Stimulated activated CD8-positive, alpha-beta memory T cell treated with anti-CD3 and anti-CD28 coated beads, Interleukin-2, amount 100 ng/mL, for 48 hours (primary cell): ENCODE measurements at places on chromosomes 7 and 10.

- DNase-seq: no peak
These were observed 10.6 kb downstream of the CABCOCO1 start for GRCh38 chr10:61673360-61673759.

- no peak for DNase-seq
These were observed 93.4 kb downstream of the SLC39A12 start for GRCh38 chr10:18044976-18045720.

GRCh38 chr7:116906391-116906790, 44.0 kb downstream of the CAPZA2 start:
- no peak for DNase-seq

DNA sequence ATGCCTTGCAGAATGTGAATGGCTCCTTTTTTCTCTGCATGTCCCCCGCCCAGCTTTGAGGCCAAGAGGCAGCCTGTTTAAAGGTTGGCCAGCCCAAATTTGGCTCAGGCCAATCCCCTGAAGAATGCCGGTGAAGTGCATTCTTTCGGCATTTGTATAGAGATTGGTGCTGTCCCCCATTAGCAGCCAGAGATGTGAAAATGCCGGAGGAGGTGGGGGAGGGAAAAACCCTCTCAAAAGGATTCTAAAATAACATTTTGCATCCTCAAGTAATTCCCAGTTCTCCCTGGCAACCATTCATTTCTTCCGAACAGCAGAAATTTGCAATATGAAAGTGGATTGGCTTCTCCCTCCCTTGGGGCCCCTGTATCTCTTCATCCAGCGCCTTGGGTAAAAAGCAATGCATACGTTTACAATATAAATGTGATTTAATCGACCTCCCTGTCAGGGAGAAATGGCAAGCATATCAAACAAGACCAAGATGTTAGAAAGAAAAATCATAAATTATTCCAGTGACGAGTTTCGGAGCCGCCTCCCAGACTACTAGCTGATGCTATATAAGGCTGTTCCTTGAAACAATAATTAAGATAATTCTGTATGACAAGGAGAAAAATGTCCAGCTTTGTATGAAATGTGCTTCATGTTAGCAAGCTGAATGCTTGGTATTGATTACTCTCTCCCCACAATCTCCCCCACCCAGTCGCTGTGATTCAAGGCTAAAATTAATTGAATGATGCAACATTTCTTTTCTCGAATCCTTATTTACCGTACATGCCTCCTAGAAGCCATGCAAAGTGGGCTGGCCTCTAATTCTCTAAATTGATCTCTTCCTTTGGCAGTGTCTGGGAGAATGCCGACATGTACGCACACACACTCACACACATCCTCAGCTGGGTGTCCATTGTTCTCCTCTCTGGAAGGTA, 323.7 kb downstream of the RPS24 start:
- DNase-seq: no peak

- DNase-seq: no peak
These were observed 491.9 kb downstream of the PARD3 start for GRCh38 chr10:34323192-34323591.

DNA sequence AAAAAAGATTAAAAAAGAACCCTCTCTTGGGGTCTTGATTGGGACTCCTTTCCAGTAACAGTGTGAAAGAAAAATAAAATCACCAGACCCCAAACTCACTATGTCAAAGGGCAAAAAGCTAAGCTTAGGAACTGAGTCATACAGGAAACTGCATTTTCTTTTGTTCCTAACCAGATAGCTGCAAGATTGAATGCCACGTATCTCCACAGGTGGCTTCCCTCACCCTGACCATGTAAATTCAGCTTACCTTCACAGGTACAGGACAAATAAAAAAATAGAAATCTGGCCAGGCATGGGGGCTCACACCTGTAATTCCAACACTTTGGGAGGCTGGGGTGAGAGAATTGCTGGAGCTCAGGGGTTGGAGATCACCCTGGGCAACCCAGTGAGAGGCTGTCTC, 32.5 kb upstream of the EIF4H start:
- DNase-seq: no peak

DNA sequence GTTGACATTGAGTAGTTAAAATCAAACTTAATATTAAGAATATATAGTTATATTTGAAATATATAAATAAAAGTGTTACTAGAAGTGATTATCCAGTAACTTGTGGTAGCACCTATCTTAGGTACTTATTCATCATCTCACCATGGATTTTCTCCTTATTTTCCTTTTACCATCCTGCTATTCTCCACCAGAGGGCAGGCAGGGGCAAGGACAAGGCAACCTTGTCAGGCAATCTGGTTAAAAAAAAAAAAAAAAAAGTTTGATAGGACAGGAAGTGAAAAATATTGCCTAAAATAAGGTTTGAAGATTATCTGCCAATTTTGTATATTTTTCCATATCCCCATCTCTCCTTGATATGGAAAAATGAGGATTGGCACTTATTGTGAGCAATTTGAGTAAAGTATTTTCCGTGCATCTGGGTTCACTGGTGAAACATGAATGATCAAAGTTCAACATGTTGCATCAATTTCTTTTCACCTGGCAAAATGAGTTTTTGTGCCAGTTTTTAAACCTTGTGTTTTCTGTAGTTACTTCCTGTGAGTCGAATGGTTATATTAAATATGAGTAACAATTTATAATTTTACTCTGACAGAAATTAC, 256.7 kb downstream of the AGMO start:
- DNase-seq: no peak

DNA sequence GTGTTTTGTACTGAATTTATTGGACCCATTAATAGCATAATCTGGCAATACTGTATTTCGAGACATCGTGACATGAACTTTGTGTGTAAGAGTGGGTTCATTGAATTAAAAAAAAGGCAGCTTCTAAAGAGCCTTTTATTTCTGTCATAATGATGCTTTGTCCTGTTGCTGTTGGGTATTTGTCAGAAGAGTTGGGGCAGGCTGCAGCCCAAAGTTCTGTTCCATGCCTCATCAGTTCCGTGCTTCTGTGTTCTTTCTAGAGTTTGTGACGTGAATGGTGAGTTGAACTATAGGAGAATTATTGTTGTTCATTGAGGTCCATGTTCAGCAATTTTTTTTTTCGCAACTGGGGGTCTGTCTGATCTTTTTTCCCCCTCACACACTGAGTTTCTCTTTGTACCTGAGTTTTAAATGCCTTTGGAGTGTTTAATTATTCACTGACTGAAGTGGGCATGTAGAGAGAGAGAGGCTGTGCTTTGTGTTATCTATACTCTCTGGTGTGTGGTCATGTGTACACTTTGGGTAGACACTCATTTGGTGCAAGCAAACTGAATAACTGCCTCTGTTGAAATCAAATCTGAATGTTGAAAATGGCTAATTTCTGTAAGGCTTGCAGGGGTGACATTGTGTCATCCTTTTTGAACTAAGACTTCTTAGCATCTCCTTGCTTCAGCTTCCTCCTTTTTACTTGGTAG, 69.8 kb downstream of the ADD3 start:
- no peak for DNase-seq
